ENCODE measurements at places on chromosomes 16 and 17.

GRCh38 chr17:74579900-74580299, 12.2 kb downstream of the CD300LD start:
- DNase-seq: no peak

DNA sequence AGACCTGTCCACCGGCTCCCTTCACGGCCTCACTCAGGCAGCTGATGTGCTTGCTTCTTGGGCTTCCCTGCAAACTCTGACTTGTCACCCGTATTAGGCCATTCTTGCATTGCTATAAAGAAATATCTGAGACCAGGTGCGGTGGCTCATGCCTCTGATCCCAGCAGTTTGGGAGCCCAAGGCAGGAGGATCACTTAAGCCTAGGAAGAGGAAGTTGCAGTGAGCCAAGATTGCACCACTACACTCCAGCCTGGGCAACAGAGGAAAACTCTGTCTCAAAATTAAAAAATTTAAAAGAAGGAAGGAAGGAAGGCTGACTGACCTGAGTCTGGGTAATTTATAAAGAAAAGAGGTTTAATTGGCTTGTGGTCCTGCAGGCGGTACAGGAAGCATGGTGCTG, 17.0 kb downstream of the SOST start:
- DNase-seq: no peak

DNA sequence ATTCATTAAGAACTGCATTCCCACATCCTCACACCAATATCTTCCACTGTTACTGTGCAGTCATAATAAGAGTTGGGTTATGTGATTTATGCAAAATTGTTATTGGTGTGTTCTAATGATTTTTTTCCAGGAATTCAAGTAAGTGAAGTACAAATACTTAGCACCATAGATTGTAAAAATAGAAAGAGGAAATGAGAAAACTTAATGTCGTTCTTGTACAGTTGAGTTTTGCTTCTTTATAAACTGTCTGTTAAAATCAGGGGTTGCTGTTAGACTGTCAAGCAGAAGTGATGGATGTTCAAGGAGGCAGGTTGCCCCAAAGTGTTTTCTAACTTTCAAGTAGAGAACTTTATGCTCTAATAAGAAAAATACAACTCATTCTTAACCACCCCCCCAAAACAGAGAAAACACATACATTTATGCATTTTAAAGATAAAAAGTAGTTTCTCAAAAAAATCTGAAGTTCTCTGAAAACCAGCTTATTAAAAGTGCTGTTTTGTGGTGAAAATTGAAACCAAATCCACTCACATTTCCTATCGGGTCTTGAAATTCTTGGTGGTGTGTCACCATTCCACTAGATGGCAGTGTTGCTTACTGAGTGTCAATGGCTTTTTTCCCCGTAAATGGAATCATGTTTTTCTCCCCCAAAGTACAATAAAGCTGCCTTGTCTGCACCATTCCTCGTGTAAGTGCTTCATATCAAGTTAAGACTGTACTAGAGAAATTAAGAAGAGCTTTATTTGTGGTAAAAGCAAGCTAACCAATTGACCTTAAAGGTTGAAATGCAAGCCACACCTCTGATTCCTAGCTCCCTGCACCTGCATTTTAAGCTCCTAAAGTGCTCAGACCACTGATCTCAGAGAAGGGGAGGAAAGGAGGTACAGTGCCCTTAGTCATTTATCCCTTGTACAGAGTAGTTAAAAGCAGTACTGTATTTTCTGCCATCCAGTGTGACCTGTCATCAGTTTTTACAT, 4.7 kb upstream of the IGSF6 start:
- peak; percentile 39 for DNase-seq

- DNase-seq: peak; percentile 45
Observed at GRCh38 chr17:44636562-44636961, 19.7 kb upstream of the MEIOC start.

DNA sequence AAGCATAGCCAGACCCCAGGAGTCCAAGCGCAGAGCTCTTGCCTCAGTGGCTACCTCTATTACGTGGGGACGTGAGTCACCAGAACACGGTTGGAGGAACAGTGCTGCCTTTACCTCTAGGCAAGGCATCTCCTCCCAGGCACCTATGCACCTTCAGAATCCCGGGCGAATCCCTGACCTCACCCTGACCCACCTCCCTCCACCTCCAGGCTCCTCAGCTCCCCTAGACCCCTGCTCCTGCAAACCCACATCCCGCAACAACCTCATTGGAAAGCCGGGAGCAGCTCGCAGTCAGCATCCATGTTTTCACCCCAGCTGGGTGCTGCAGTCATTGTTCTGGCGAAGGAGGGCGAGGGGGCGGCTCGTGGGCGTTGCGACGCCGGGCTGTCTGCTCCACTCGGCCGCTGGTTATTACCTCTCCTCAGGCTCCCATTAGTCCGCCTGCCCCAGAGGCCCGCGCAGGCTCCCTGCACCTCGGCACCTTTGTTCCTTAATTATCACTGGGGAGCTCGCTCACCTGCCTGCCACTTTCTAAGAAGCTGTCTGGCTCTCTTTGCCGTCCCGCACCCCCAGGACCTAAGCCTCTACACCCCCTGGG, 24.6 kb upstream of the DLX4 start:
- DNase-seq: no peak

DNA sequence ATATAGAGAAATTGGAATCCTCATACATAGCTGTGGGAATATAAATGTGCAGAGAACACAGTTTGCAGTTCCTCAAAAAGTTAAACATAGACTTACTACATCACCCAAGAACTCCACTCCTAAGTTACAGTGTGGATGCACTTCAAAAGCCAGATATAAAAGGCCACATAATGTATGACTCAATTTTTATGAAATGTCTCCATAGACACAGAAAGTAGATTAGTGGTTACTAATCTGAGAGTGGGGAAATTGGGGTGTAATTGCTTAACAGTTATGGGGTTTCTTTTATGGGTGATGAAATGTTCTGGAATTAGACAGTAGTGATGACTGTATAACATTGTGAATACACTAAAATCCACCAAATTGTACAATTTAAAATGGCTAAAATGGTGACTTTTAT, 60.9 kb downstream of the CACNG1 start:
- DNase-seq: peak; percentile 42

GRCh38 chr16:19400711-19401110, 17.0 kb upstream of the TMC5 start:
- DNase-seq: no peak

- no peak for DNase-seq
Observed at GRCh38 chr16:84967828-84968227, 43.5 kb downstream of the ZDHHC7 start.

- no peak for DNase-seq
Observed at GRCh38 chr16:1450218-1450617, 5.9 kb upstream of the CCDC154 start.

DNA sequence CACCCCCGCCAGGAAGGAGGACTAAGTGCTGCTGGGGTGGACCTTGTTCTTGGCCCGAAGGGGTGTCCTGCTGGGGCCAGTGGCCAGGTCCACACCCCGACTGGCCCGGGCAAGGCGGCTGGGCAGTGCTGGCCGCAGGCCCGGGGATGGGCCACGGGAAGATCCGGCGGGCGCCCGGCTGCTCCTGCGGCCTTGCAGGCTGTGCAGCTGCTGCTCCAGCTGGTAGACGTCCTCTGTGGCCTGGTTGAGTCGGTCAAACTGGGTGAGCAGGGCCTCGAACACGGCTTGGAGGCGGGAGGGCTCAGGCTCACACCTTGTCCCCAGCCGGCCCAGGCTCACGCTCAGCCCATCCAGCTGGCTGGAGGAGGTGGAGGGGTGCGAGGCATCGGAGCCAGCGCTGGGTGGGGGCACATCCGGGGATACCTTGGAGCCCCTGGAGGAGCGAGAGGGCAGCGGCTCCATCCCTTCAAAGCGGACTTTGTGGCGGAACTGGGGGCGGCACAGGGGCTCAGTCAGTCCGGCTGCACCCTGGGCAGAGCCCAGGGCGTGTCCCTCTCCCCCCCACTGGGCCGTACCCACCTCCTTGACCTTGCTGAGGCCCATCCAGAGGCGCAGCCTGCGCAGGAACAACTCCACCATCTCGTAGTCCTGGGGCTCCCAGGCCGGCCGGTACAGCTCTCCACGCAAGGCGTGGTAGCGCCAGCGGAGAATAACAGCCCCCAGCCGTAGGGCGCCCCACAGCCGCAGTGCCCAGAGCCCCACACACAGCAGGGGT, 42.1 kb downstream of the TSC2 start:
- DNase-seq: no peak

Data from bronchial epithelial cell (primary cell).